ENCODE measurements at places on chromosomes 2 and 18.

DNA sequence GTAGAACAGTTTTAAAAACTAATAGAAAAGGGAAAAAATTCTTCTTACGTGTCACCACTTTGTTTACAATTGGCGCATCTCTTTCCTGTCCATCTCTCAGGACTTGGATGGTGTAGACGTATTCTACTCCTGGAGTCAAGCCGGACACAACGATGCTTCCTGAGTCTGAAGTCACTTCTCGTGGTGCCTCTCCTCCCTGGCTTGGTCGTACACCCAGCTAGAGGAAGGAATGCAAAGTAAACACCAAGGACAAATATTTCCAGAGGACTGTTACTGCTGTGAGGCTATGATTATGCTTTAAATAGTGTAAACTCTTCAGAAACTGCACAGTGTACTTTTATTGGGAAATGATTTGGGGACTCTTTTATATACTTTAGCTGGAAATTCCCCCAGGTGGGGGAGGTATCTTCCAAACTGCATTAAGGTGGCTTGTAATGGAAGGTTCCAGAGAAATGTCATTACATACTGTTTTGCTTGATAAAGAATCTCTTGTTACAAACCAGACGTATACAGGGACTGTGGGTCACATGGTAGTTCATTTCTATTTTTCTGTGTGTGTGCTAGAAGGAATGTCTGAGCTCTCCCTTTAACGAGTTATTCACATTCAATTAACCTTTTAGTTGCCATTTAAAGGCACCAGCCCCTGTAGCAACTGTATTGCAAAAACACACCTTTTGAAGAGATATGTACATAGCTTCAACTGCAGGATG lies 38.1 kb downstream of the FN1 start:
- no peak for DNase-seq

- DNase-seq, result no peak
Observed at GRCh38 chr2:60476206-60476954, 77.1 kb downstream of the BCL11A start.

DNA sequence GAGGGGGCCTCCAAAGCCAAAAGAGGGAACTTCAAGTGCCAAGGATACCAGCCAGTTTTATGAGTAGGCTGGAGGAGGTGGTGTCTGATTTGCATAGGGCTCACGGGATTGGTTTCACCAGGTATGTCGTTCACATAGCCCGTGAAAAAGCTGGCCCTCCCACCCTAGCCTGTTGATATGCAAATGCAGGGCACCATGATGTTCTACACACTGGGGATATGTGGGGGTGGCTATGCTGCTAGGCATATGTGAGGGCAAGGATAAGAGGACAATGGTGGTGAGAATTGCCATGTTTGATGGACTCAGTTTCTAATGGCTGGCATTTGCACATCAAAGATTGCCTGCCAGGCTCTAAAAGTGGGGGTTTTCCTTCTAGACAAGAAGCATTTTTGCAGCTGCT lies 378.6 kb downstream of the DPP10 start:
- no peak for DNase-seq

- DNase-seq, result no peak
Observed at GRCh38 chr18:74617486-74617885, 19.8 kb downstream of the ZNF407 start.

DNA sequence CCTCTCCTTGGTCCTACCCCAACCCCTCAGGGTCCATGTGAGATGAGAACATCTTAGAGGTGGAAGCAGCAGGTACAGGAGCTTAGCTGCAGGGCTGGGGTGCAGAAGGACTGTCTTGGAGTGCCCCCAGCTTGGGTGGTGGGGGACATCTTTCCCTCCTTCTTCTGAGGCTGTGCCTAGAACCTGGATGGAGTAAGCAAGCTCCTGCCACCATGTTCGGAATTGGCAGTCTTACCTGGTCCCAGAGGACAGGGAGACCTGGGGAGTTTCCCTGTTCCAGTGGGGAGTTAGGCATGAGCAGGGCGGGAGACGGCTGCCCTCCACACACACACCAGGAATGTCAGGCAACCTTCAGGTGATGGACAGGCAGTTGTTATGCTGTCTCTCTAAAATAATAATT lies 131.0 kb upstream of the COPS8 start:
- no peak for DNase-seq

- no peak for DNase-seq
Observed at GRCh38 chr2:227509076-227509475, 37.1 kb downstream of the AGFG1 start.

GRCh38 chr2:188853307-188853706 lies 120.9 kb upstream of the COL3A1 start:
- peak; percentile 37 for DNase-seq

- DNase-seq, result no peak
Observed at GRCh38 chr2:239297142-239298004, 103.4 kb downstream of the HDAC4 start.

DNA sequence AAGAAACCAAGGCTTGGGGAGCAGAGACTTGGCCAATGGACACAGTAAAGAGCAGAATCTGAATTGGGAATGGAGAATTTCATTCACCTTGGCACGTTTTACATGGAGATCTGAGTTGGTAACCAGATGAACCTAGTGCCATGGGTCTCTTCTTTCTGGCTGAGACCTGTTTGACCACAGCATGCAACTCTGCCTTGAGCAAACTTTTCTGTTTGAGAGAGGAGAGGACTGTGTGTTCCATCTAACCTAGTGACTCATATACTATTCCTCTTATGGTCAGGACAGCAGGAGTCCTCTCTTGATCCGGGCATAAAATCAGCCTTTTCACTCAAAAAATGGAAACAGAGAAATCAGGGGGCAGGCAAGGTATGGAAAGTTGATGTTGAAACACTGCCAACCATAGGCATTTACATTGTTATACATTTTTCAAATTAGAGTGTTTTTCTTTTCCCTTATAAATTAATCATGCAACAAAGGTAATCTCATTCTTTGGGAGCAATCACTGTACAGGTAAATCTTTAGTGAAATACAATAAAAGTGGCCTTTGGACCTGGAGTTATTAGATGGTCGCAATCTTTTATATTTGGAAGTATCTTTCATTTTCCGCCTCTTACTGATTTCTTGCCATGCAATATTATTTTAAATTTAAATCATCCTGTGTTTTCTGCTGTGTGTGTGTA lies 86.7 kb downstream of the NRP2 start:
- DNase-seq, result no peak

DNA sequence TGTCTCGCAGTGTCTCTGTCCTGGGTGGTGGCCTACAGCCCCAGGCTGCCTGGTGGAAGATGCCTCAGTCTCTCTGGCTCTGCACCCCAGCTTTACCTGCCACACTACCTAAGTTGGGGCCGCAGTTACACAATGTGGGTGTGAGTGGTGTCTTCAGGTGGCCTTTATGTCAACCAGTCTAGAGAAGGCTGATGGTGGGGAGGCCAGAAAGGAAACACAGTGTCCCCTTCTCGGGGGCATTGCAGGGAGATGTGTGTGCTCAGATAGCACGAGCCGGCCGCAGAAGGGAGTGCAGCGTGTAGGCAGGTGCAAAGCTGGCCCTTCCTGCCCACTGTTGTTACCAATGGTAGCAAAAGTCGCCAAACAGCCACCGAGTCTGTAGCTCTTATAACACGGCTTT lies 216.1 kb downstream of the SH3RF3 start:
- DNase-seq, result no peak

GRCh38 chr18:26520974-26521373 lies 27.4 kb downstream of the KCTD1 start:
- no peak for DNase-seq

DNA sequence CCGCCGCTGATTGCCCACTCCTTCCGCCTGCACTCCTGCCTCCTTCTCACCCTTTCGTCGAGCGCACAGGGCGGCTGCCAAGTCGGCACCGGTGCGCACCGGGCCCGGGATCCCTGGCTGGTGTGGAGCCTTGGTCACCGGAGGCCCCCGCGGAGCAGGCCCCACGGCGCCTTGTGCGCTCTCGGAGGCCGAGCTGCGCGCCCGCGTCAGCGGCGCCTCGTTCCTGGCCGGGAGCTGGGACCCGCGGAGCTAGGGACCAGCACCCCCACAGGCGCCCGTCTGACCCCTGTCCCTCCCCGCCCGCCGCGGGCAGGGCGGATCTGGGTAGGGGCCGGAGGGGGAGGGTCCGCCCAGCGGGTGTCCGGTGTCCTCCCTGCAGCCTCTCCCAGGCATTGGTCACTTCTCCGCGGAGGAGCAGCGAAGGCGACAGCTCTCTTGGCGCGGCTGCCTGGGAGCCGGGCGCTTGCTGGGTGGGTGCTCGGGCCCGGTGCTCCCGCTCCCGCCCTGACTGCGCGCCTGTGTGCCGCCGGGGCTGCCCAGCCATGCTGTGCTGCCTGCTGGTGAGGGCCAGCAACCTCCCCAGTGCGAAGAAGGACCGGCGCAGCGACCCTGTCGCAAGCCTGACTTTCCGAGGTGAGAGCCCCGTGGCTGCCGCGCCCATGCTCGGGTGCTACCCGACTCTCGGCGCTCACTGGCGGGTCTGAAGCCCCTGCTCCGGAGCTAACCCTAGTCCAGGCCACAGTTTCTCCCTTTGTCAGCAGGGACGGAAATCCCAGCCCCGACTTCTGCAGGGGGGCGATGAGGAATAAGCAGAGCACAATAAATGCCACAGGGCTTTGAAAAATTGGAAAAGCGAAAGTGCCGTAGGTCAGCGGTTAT lies 13.2 kb downstream of the DYSF start:
- DNase-seq, result no peak

DNA sequence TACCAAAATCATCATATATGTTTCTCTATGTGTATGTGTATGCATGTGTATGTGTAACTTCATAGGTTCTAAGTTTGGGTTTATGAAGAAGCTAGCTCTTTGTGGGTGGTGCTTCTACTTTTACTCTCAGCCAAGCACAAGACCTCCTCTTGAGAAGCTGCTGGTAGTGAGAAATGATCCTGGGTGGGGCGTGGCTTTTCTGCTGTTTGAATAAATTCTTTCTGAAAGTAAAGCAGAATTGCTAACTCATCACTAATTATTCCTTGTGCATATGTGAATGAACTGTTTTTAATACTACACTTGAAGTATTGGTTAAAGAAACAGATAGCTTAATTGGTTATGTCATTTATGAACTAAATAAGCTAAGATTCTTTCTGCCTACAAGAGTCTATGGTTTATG lies 7.6 kb upstream of the GAREM1 start:
- DNase-seq, result no peak

DNA sequence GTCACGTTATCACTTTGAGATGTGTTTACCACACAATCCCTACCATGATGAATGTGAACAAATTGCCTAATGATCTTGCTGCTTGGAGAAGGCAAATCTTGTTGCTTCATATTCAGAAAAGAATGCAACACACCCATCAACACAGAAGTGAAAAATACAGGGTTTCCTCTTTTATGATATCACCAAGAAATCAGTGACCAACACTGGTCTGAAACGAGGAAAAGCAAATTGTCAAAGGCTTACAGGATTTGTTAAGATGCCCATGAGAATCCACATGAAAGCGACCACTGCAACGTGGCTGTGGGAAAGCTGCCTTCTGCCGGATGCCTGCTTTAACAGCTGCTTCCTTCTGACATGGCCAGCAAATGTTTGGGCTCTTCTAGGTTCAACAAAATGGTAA lies 397.6 kb upstream of the LRATD1 start:
- no peak for DNase-seq

DNA sequence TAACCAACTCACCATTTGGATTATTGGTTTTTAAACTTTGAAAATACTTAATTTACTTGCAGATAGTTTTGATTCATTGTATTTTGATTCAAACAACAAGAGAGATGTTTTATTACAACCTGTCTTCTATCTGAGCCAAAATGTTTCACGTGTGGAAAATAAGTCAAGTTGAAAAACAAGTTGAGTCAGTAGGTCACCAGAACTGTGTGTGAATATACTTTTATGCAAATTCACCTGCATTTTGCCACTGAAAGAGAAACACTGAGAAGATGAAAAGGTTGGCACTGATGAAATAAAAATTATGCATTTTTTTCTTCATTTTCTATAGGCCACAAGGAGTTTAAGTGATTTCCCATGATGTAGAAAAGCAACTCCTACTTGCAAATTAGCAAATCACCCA lies 68.3 kb downstream of the ICOS start:
- DNase-seq, result no peak

DNA sequence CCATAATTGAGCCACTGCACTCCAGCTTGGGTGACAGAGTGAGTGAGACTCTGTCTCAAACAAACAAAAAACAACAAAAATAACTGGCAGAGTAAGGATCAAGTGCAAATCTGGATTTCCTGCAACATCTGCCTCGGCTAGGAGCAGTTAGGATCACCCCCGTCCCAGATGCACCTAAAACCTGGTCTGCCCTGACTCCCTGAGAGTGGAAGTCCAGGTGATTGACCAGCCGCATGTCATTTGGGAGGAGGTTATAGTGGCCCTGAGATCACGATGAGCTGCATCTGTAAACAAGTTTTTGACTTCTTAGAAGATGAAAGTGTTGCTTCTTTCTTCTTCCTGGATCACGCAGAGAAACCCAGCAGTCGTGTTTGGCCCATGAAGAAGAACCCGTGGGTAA lies 5.0 kb upstream of the ESPNL start:
- no peak for DNase-seq

DNA sequence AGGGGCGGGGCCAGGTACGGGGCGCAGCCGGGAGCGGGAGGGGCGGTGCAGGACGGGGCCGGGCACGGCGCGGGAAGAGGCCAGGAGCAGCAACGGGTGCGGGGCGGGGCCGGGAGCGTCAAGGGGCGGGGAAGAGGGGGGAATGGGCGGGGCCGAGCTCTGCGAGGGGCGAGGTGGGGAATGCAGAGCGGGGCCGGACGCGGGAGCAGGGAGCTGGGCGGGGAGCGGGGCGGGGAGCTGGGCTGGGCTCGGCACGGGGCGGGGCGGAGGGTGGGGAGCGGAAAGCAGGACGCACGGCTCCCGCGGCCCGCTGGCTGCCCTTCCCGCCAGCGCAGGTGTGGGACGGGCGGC lies at the start of gene IMPA2:
TSS of gene IMPA2 (plus strand) at position 316 of the 351 bp plus-strand sequence. CDS start 163 bp downstream, outside the sequence.
- no peak for DNase-seq

GRCh38 chr2:190165491-190165890 lies 103.0 kb upstream of the MSTN start:
- no peak for DNase-seq

DNA sequence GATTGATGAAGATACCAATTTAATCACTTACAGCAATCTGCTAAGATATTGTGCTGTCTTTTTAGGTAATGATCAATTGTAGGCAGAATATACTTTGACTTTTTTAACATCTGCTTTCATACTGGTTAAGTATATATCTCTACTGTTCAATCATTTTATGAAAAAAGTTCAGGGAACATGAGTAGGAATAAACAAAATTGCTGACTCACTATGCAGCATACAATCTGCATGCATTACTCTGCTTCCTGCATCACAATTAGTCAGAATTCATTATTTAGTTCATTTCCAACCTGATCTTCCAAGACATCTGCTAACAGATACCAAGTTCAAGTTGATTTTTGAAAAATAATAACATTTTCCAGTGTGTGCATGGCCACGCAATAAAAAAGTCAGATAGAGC lies 1430.4 kb upstream of the LRRTM1 start:
- no peak for DNase-seq

- DNase-seq, result no peak
Observed at GRCh38 chr2:105100046-105100840, 62.4 kb downstream of the MRPS9 start.

DNA sequence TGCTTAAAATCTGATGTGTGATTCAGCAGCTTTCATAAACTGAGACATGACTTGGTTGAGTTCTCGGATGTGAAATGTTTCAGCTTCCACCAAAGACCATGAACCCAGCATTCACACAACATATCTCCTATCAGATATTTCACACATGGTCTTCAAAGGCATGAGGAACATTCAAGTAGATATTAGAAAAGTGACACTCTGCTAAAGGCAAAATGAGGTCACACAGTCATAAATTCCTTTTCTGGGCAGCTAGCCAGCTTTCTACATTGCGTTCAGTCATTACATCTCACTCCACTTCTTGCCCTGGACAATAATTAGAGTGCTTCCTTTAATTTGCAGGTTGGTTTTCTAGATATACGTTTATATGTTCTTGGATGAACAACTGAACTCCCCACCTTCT lies 96.7 kb downstream of the GAREM1 start:
- peak; percentile 14 for DNase-seq

- DNase-seq, result no peak
Observed at GRCh38 chr2:151251012-151251411, 10.7 kb downstream of the RBM43 start.

Data from NCI-H524 treated with DMSO at 0.1 percent for 48 hours (cell line).